ENCODE measurements at places on chromosomes 3 and 15.

DNA sequence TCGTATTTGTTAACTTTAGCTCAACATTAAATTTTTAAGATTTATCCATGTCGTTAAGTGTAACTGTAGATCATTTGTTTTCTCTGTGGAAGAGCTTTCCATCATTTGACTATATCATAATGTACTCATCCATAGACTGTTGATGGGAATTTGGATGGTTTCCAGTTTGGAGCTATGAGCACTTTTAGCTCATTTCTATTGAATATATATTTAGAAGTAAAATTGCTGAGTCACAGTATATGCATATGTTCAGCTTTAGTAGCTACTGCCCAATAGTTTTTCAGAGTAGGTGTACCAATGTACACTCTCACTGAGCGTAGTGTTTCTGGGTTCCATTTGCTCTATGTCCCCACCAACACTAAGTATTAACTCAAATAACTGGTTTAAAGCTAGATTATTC is 263.0 kb downstream of the ULK4 start:
- no peak for DNase-seq

- DNase-seq = no peak
Measured at GRCh38 chr3:71323558-71323957, 260.0 kb downstream of the FOXP1 start.

DNA sequence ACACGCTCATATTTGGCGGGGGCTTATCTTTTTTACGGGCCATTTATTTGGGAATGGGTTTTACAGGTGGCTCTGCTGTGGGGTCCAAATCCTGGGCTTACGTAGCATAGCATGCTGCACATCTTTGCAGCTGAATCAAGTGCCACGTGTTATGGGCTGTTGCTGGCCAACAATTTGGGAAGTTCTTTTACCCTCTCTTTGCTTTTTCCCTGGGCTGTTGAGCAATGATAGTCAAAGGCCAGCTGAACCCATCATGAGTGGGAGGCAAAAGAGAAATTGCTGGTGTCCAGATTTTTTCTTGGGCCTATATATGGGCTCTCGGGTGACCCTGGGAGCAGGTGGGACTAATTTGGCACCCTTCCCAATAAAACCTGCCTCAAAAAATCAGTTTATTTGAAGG is 209.3 kb upstream of the SATB1 start:
- DNase-seq = no peak

DNA sequence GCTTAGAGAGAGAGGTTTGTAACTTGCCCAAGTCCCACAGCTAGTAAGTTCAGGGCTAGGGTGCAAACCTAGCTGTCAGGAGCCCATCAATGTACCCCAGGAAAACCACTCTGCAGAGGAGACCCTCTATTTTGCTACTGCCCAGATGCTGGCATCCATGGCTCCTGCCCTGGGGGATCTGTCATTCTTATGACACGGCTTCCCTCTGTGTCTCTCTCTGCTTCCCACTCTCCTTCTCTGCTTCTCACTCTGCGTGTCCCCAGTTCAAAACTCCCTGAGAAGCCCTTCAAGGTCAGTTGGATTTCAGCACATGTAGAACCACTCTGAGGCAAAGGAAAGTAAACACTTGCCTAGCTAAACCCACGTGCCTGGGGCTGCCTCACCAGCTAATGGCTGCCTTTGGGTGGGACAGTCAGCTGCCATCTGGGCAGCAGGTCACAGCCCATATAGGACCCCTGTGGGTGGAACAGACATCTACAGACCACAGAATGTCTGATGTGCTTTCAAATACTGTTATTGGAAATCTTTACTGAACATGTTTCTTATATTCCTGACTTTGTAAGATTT is 29.4 kb upstream of the SLCO2A1 start:
- no peak for DNase-seq

- no peak for DNase-seq
Measured at GRCh38 chr3:2929574-2929973, 180.6 kb downstream of the IL5RA start.

GRCh38 chr3:194089357-194090177 is 46.4 kb upstream of the HES1 start:
- DNase-seq = peak; percentile 98

- no peak for DNase-seq
Measured at GRCh38 chr15:85412066-85412465, 31.7 kb downstream of the AKAP13 start.

- no peak for DNase-seq
Measured at GRCh38 chr3:191123946-191124345, 75.1 kb upstream of the OSTN start.

- no peak for DNase-seq
Measured at GRCh38 chr15:101004500-101004899, 85.3 kb downstream of the LRRK1 start.

- no peak for DNase-seq
Measured at GRCh38 chr3:173430576-173430975, 33.0 kb downstream of the NLGN1 start.

Data from HS-5 (cell line).